ENCODE measurements at places on chromosomes 16 and 17.
A peak's percentile ranks its signal among the peaks of the same experiment; 100 is the strongest.

- DNase-seq = no peak
Observed at GRCh38 chr16:31875928-31876547, 2.4 kb downstream of the ZNF267 start.

DNA sequence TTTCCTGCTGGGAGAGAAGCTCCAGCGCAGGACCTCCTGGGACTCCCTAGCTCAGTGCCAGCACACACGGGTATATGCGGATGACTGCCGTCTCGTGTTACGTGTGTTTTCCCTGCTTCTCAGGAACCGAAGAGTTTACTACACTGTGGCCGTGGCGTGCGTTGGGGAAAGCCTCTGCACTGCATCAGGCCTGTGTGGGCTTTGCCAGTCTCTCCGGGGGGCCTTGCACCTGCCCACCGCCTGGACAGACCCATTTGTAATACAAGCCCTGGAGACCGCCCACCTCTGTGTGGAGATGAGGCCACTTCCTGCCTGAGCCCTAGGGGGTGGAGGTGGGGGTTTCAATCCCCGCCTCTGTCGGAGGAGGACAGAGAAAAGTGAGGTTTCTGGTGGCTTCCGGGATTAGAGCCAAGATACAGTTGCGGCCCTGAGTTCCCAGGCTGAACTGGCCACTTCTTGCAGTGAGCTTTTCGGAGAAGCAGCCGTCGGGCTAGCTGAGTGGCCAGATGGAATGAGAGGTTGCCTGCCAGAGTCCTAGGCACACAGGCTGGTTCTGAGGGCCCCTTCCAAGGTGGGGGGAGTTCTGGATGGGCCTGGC, 43.4 kb upstream of the GSE1 start:
- no peak for DNase-seq

DNA sequence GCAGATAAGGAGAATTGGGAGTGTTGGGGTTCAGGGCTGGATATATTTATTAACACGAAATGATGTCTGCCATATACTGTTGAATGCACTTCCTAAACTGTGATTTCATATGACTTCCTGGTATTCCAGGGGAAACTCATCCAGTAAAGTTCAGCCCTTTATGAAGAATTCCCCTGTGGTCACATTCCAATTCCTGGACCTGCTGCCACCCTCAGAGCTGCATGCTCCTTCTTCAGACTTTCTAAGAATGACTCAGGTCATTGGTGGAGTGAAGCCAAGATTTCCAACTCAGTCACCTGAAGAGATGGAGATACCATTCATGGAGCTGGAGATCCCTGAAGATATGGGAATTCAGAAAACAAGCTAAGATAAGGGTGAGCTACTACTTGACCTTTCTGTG, 114.2 kb upstream of the TMEM97 start:
- no peak for DNase-seq

DNA sequence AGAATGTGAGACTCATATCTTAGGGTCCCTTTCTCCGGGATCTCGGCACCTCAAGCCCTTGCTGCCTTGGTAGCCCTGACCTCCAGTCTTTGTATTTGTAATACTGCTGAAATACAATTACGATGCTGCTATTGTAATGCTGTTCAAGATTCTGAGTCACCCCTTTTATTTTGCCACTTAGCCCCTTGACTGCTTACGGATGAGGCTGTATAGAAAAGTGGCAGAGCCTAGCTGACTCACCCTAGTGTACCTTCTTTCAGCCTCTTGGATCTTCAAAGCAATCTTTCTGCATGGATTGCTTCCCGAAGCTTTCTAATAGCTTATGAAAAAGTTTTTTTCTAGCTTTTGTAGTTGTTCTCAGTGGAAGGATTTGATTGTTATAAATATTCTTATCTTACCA, 187.9 kb downstream of the KCNJ2 start:
- DNase-seq = no peak

DNA sequence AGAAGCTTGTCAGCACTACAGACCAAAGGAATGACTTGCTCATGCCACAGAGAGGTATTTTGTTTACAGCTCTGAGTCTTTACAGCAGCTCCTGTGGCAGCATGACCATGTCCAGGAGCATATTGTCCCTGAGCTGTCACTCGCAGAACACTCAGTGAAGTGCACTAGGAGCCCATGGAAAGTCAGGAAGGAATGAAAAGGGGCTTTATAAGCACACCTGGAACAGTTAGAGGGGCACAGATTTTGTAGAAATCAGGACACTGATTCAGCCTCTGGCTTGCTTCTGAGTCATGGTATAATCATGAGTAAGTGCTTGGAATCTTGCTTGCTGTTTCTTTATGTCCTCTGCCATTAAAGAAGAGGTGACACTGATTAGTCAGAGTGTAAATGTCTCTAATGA, 41.0 kb downstream of the TADA2A start:
- DNase-seq = no peak

GRCh38 chr16:24077966-24078365, 178.2 kb upstream of the CACNG3 start:
- no peak for DNase-seq

GRCh38 chr17:5434984-5435383, 4.0 kb downstream of the C1QBP start:
- DNase-seq = no peak

DNA sequence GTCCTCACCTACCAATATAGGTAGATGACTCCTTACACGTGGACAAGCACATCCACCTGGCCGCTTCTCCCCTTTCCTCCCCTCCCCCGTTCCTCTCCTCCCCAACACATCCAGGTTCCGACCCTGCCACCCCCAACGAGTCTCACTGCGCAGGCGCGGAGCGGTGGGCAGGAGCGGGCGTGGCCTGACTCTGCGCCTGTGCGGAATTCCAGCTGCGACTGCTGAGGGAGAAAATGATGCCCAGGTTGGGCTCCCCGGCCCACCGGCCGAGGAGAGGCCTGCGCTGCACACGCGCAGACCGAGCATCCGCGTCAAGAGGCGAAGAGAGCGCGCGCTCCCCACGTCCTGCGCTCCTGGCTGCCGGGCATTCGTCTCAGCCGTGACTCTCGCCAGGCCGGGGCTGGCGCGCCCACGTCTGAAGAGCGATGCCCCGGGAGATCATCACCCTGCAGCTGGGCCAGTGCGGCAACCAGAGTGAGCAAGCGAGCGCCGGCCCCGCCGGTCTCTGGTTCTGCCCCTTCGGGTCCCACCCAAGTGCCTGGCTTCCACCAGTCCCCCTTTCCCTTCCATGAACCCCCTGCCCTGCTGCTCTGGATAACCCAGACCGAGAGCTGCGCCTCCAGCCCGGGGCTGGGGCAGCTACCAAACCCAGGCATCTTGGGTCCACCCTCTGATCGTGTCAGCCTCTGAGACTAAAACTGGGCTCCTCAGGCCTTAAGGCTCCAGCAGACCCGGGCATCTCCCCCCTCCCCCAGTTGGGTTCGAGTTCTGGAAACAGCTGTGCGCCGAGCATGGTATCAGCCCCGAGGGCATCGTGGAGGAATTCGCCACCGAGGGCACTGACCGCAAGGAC, at the start of gene TUBG2:
Gene TUBG2 (plus strand): TSS at position 206 of the 853 bp plus-strand sequence. CDS start 220 bp downstream, at position 426.
- peak; percentile 57 for DNase-seq

- no peak for DNase-seq
Observed at GRCh38 chr17:60506312-60506711, 19.7 kb downstream of the APPBP2 start.

DNA sequence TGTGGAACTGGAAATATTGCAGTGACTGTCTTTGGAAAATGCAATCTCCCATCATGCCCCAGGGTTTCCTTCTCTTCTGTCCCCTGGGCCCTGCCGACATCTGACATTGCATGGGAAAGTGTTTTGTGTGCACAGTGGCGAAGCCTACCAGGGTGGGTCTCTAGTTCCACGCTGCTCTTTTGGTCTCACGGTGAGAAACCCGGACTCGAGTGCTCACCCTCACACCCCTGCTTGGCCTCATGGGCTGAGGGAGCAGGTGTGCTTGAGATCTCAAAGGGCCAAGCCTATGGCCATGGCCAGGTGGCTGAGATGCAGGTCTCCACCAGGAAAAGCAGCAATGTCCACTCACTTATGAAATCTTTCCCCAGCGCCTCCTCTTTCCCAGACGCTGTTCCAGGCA, 32.0 kb downstream of the SPNS3 start:
- DNase-seq = no peak

GRCh38 chr16:21084631-21085225, 65.9 kb downstream of the DNAH3 start:
- no peak for DNase-seq

DNA sequence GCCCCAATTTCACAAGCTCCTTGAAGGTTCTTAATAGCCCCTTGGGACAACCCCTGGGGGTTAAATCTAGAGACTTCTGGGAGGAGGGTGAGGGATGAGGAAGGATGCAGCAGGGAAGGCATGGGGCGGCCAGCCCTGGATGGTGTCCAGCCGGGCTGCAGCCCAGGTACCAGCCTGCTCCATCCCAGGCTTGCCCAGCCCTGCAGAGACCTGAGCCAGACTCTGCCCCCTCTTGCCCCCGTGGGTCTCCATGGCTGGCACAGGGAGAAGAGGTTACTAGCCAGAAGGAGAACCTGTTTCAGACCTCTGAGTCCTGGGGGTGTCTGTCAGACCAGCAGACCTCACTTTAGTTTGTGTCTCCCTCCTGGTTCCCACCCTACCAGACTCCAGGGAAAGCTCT, 8.5 kb downstream of the NHERF1 start:
- no peak for DNase-seq

- no peak for DNase-seq
Observed at GRCh38 chr16:2458887-2459646, 842 bp upstream of the TEDC2 start.

- DNase-seq = no peak
Observed at GRCh38 chr17:34669511-34669910, 90.1 kb downstream of the TMEM132E start.

- no peak for DNase-seq
Observed at GRCh38 chr16:52708476-52708875, 161.5 kb upstream of the TOX3 start.

GRCh38 chr16:7304279-7304678, 28.4 kb upstream of the RBFOX1 start:
- DNase-seq = no peak

GRCh38 chr17:27804113-27804512, 3.8 kb upstream of the NOS2 start:
- DNase-seq = no peak

DNA sequence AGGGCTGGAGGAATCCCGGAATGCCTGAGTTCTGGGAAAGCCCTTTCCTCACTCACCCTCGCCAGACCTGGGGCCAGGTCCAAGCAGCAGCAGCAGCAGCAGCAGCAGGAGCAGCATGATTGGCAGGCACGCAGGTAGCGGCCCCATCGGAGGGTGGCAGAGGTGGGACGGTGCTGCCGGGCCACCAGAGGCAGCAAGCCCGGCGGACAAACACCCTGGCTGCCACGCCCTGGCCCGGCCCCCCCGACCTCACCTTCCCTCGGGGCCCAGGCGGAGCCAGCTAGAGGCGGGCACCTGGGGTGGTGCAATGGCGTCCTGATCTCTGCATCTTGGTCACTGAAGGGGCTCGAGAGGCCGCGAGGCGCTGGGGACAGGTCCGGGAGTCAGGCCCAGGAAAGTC, 122.4 kb downstream of the LAT start:
- DNase-seq = no peak

DNA sequence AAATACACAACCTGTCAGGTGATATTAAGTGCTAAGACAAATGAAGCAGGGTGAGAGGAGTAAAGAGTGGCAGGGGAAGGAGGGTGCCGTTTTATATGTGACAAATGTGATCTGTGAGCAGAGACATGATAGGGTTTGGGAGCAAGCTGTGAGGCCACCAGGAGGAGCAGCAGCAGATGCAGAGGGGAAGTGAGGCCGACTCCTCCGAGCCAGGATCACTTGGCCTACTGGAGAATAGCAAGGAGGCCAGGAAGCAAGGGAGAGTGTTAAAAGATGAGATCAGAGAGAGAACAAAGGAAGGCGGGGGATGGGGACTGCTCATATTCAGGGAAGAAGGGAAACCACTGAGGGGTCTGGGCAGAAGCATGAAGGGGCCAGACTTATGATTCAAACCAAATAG, 129.4 kb downstream of the TANGO6 start:
- DNase-seq = no peak

GRCh38 chr17:1714980-1715802, 5.0 kb upstream of the TLCD2 start:
- DNase-seq = peak; percentile 43

- DNase-seq = no peak
Observed at GRCh38 chr17:76789235-76789788, 51.4 kb downstream of the MFSD11 start.

DNA sequence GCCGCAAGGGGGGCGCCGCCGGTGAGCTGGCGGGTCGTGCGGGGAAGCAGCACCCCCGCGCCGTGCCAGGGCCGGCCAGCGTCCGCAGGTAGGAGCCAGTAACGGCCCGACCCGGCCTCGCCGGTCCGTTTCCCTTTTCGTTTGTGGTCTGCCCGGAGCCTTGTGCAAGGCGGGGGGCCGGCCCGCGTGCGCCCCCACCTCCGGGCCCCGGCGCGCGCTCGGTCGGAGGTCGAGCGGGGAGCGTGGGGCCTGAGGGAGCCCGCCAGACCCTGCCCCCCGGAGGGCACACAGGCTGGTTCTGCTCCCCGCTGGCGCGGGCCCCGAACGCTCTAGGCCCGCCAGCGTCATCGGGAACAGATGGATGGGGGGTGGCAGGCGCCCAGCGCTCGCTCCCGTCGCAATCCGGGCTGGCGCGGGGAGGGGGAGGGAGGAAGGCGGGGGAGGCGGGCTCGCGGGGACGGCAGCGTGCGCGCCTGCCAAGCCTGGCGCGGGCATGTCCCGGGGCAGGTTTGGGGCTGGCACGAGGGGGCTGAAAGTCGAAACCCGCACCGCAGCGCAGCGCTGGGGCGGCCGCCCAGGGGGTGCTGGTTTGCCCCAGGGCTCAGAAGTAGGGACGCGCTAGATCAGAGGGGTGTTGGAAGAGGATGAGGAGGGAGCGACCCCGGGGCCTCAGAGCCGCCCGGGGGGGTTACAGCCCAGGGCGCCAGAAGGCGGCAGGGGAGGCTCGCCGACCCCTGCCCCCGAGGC, 1.5 kb upstream of the GSE1 start:
- peak; percentile 14 for DNase-seq

GRCh38 chr17:77572065-77572601, 386.4 kb upstream of the TNRC6C start:
- no peak for DNase-seq

- DNase-seq = no peak
Observed at GRCh38 chr17:63558441-63558840, 8.2 kb downstream of the DCAF7 start.

DNA sequence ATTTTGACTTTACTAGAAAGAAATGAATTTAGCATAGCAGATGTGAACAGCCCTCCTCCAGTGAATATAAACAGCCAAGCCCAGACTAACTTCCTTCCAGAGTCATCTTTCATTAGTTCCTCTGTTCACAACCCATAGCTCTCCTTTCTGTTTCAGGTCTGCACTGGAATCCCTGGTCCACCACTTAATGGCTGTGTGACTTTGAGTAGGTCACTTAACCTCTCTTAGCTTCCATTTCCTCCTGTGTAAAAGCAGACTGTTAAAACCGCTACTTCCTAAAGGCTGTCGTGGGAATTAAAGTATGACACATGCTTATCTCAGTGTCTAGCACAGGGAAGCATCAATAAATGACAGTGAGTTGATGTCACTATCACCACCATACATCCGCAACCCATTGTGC, 7.5 kb downstream of the SLC6A4 start:
- DNase-seq = no peak

All from activated T-helper 9 cell treated with anti-CD3 and anti-CD28 coated beads, Interleukin-2, amount 50 U/mL, for 16 hours (primary cell).